ENCODE measurements at places on chromosomes 12 and 14.

DNA sequence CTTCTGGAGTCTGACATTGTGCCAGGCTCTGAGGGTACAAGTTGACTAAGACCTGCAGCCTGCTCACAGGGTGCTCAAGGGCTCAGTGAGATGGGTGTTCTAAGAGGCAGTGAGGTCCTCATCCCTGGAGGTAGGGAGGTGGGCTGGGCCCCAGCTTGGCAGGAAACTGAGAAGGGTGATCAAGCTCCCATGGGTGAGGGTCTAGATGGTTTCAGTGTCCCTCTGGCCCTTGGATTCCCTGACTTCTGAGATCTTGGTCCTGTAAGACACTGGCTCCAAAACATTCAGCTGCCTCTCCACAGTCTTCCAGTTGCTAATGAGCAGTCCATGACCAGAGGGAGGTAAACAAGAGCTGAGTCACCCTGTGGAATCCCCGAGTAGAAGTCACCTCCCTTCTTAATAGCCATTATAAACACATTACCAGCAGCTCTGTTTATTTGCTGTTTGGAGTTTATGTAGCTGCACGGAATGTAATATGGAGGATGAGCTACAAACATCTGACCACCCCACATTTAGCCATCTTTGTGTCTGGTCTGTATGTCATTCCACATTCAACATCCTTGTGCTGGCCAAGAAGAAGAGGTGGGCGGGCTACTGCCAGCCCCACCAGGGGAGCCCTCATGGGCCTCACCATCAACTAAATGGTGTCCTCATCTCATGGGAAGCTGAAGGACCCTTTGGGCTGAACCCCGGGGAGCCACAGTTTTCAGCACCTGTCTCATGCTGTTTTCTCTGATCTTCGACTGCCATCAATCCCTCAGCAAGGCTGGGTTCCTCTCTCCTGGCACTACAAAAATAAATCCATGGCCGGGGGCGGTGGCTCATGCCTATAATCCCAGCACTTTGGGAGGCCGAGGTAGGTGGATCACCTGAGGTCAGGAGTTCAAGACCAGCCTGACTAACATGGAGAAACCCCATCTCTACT lies 37.2 kb upstream of the BDKRB2 start:
- no peak for DNase-seq

DNA sequence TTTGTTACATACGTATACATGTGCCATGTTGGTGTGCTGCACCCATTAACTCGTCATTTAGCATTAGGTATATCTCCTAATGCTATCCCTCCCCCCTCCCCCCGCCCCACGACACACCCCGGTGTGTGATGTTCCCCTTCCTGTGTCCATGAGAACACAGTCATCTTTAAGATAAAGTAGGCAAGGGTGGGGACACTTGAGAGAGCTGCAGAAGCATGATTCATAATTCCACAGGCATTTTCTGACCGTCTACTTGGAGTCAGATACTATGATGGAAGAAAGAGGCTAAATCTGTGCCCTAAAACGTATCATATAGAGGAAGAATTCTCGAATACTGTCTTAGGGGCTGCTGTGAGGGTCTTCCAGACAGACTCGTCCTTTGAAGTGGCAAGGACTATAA lies 145.9 kb upstream of the VASH1 start:
- no peak for DNase-seq

GRCh38 chr12:41344776-41345470 lies 156.8 kb downstream of the PDZRN4 start:
- DNase-seq, result no peak

GRCh38 chr14:58898655-58899316 lies 261.0 kb downstream of the DACT1 start:
- DNase-seq, result no peak

DNA sequence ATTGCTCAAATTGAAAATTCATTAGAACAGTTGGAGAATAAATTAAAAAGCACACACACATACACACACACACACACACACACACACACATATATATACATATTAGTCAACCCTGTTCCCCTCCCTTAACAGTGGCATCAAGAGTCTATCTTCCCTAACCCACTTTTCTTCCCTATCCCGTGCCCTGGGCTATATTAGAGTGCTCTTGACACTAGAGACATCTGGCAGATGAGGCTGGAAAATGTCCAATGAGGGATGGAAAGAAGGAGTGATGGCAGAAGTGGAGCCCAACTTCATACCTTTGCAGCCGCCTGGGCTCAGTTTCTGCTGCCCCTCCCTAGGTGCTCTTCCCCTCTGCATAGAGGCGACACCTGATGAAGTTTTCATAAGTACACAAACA lies 172.4 kb upstream of the NUDT4 start:
- no peak for DNase-seq

DNA sequence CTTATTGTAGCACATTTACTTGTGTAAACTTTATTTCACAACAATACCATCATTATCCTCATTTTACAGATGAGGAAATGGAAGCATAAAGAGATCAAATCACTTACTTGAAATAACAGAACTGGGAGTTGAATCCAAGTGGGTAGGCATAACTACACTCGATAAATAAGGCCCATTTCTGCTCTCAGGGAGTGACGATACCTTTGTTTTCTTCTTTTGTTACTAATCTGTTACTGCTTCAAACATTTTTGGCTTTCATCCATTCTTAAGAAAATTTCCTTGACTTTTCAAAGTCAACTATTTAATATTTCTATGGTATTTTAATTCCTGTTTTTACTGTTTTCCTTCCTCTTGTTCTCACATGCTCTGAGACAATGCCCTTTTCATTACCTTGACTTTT lies 201.6 kb downstream of the ATP23 start:
- no peak for DNase-seq

DNA sequence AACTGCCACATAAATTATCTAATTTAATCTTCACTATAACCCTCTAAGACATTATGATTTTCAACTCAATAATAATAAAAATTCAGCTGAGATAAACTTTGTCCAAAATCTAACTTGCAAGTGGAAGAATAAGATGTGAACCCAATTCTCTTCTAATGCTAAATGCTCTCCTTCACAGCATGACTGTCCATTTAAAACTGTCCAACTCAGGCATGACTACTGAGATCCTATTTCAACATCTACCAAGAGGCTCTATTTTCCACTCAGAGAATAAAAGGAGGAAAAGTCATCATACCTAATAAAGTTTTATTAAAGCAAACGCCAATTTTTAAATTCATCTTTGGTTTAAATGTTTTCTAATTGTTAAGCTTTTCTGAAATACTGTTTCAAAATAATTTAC lies 183.6 kb downstream of the MED13L start:
- DNase-seq, result no peak

GRCh38 chr12:89267404-89267803 lies 84.9 kb downstream of the DUSP6 start:
- DNase-seq, result no peak

- DNase-seq, result no peak
These were observed 16.6 kb downstream of the ZFYVE21 start for GRCh38 chr14:103731916-103732867.

- DNase-seq, result no peak
These were observed 840 bp downstream of the DHRS7 start for GRCh38 chr14:60164404-60164711.

- no peak for DNase-seq
These were observed 50.9 kb upstream of the BCL7A start for GRCh38 chr12:121970581-121971300.

DNA sequence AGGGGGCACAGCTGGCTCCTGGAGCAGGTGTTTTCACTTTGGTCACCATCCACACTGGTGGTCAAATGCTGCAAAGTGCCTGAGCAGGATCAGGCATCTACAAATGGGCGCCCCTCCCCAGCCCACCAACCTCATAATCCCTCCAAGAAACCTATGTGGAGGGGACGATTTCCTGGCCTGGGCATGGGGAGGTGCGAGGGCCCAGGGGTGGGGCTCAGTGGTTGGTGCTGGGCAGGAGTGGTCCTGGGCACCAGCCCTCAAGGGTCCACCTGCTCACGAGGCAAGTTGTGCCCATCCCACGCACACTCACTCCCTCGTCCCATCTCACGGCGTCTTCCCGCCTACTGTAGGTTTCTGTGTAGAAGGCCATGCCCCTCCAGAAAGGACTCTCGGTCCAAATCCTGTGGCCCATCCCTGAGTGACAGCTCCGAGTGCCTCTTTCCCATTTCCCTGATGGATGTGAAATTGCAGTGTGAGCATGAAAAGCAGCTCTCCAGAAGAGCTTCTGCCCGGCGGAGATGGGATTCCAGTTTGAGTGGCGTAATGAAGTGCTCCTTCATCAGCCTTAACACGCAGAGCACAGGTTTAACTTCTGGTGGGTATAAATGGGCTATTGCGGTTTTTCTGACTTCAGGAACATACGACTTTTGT lies 36.9 kb downstream of the SLC15A4 start:
- DNase-seq, result no peak

DNA sequence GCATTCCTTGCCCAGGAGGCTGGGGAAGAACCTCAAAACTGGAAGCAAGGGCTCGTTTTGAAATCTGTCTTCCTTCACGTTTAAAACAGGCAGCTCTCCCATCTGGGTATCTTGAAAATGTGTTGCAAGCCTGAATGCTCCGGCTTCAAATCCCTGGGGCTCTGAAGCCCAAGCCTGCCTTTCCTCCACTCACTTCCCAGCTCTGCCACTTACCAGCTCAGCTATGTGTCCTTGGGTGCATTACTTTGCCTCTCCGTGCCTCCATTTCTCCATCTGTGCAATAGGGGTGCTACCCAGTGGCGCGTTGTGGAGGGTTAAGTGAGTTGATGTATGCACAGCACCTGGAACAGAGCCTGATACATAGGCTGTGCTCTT lies 97.6 kb downstream of the GCH1 start:
- DNase-seq, result no peak

DNA sequence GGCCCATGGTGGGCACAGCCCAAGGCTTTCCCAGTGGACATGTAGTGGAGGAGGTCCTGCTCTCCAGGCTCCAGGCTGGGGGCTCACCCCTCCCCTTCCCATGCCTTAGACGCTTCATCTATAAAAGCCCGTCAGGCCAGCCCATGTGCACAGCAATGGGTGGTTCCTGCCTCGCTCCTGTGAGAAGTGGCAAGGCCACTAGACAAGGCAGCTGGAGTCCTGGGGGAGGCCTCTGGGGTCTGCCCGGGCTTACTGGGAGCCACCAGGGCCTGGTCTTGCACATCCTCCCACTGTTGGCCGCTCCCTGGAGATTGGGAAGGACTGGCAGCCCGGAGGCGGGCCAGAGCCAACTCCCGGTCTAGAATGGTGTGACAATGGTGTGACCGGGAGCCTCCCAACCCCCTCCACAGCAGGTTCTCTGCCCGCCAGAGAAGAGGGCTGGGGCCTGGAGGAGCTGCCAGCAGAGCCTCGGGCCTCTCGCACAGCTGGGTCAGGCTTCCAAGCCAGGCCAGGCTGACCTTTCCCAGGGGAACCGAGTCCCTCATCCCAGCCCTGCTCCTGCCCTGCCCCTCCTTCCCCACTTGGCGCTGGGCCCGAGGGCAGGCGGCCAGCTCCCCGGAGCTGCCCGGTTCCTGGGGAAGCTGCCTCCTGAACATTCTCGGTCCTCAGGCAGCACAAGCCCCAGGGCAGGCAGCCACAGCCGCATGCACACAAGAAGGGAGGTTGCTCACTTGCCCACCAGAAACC lies 97.9 kb downstream of the RFLNA start:
- DNase-seq, result no peak

Measured in CD4-positive, alpha-beta T cell treated with Interleukin-10 for 1 hour (primary cell).